MG63 (cell line): ENCODE measurements at places on chromosomes 3 and 15. TPM values are rescaled to one million over a fixed set of nuclear protein-coding genes. Genes with fewer than 3 reads are reported as not detected.

CD200 gene
- total RNA-seq = 0.36 TPM in 1 of 2 replicates, not detected in the other

GRAMD2A gene
- not detected in 2 replicates for total RNA-seq

COL6A5 gene
- total RNA-seq = not detected in 2 replicates

ISL2 gene
- total RNA-seq = 0.27 and 3.6 TPM in 2 replicates

TBC1D5 gene
- 28.3 and 62.5 TPM in 2 replicates for total RNA-seq

TLR9 gene
- not detected in 2 replicates for total RNA-seq

ZFAND6 gene
- 174 and 254 TPM in 2 replicates for total RNA-seq

CORO2B gene
- 7.1 and 7.9 TPM in 2 replicates for total RNA-seq

GATM gene
- total RNA-seq = 0.23 TPM in 1 of 2 replicates, not detected in the other

CYB561D2 gene
- 21.9 and 35.5 TPM in 2 replicates for total RNA-seq

SLC38A3 gene
- total RNA-seq = not detected in 2 replicates

SNX22 gene
- total RNA-seq = not detected in 2 replicates

GPR62 gene
- total RNA-seq = not detected in 2 replicates

HYAL1 gene
- total RNA-seq = 1.4 TPM in 1 of 2 replicates, not detected in the other

ROBO1 gene
- total RNA-seq = 3.2 and 7.0 TPM in 2 replicates

CD200R1 gene
- total RNA-seq = 0.36 and 0.67 TPM in 2 replicates

GOLGA6L2 gene
- not detected in 2 replicates for total RNA-seq

SIDT1 gene
- total RNA-seq = not detected in 2 replicates

HTR3E gene
- total RNA-seq = not detected in 2 replicates

RARRES1 gene
- not detected in 2 replicates for total RNA-seq

CPLX3 gene
- not detected in 2 replicates for total RNA-seq

ZNF774 gene
- 0.07 TPM in 1 of 2 replicates, not detected in the other for total RNA-seq

CHST2 gene
- 0.20 and 0.36 TPM in 2 replicates for total RNA-seq

COL8A1 gene
- 11.8 and 19.1 TPM in 2 replicates for total RNA-seq

OIP5 gene
- 27.5 and 46.3 TPM in 2 replicates for total RNA-seq

CCR8 gene
- not detected in 2 replicates for total RNA-seq

TRPC1 gene
- 2.3 and 2.6 TPM in 2 replicates for total RNA-seq
